ENCODE measurements at places on chromosomes 13 and 19.

- no peak for DNase-seq
Observed at GRCh38 chr19:32427536-32427935, 22.0 kb downstream of the DPY19L3 start.

DNA sequence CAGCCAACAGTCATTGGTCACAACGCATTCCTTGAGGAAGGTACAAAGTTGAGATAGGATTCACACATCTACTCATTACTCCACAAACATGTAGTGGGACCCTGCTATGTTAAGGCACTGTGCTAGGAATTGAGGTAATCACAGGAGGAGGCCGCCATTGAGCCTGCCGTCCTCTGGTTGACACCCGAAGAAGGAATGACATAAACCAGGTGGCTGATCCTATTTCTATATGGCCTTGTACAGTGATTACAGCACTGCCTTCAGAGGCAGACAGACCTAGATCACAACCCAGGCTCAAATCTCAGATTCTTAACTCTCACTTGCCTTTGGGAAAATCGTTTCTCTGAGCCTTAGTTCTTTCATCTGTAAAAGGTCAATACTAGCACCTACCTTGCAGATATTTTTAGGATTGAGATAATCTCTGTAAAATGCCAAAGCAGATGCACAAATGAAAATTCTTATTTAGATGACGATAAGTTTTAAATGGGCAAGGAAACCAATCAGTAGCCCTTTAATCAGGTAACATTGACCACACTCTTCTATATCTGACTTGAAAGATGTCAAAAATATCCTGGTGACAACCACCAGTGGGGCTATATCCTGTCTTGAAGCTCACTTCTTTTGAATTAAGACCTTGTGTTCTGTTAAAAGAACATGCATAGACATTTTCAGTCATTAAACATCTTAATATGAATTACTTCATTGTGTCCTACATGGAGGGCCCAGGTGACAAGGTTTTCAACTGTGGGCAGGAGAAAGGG, 251.6 kb downstream of the KCTD12 start:
- no peak for DNase-seq

GRCh38 chr13:73482556-73482955, 423.8 kb downstream of the KLF5 start:
- DNase-seq = no peak

DNA sequence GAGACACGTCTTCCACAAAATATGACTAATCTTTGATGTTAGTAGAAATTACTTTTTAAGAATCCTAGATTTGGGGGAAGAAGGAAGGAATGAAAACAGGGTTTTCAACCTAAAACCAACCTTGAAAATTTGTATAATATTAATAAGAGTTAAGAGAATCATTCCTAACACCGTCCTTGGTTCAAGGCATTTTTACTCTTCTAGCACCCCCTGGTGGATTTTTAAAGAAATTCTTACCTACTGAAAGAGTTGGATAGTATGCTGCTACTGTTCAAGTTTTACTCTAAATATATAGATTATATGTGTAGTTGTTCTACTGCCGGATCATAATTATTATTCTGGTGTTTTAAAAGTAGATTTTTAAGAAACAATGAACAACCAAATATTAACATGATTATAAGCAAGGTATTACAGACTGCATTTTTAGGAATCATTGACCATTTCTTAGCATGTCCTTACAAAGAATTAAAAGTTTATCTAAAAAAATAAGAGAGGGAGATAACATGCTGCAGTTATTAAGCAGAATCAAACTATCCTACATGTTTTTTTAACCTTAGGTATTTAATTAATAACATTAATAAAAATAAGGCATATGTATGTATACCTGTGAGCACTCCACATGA, 7.4 kb upstream of the SLITRK6 start:
- peak; percentile 43 for DNase-seq

- DNase-seq = no peak
Observed at GRCh38 chr13:104648291-104648690, 1582.1 kb upstream of the SLC10A2 start.

DNA sequence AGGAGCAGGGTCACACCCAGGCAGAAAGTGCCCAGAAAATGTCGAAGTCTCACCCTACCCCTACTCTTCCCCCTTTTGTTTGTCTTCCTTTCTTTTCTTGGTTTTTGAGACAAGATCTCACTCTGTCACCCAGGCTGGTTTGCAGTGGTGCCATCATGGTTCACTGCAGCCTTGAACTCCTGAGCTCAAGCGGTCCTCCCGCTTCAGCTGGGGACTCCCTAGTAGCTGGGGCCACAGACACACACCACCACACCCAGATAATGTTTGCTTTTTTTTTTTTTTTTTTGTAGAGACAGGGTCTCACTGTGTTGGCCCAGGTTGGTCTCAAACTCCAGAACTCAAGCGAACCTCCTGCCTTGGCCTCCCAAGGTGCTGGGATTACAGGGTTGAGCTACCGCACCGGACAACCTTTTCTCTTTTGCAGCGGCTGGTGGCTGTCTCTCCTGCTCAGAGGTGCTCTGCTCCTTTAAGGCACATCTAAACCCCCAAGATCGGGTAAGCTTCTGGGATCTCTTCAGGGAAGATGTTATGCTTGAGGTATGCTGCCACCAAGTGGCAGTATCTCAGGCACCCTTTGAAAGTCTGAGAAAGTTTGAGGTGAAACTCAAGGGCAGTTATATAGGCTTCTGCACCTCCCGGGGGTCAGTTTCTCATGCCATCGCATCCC, 22.4 kb upstream of the EBI3 start:
- no peak for DNase-seq

DNA sequence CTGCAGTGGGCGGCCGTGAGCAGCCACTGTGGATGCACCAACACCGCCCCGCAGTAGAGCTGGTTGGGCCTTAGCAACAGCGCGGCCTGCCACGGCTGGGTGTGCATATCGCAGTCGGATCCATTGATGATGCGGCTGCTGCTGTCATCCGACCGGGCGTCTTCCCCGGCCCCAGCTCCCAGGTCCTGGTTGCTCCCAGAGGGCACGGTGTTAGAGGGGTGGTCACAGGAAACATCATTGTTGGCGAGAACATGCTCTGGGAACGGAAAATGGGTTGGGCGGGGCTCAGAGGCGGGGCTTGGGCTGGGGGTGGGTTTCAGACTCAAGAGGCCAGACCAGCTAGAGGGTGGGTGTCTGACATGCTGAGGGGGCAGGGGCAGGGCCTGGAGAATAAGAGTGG, 3.0 kb downstream of the KLK5 start:
- no peak for DNase-seq

- no peak for DNase-seq
Observed at GRCh38 chr13:28440774-28441504, 54.0 kb downstream of the FLT1 start.

DNA sequence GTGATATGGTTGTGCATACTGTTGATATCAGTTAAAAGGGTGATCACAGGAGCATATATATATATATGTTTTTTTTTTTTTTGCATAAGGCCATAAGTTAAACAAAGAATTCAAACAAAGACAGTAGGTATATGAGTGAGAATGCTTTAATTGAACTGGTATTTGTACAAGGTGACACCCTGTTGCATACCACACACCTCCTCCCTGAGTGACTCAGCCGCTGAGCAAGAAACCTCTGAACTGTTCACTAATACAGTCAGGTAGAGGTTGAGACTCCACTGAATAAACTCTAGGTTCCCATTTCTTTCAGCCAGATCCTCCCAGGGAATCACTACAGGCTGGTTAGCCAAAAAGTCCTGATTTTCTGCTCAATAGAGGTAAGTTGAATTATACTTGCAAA, at the start of gene SCEL:
SCEL (plus strand) TSS at position 259 of the 400 bp plus-strand sequence. CDS start 20,170 bp downstream, outside the sequence.
- no peak for DNase-seq

GRCh38 chr19:6116749-6117430, 6.6 kb upstream of the RFX2 start:
- no peak for DNase-seq
